NCI-H524 treated with DMSO at 0.1 percent for 48 hours (cell line): ENCODE measurements at places on chromosomes 3 and 15.

- DNase-seq = no peak
Observed at GRCh38 chr3:14200841-14201240, 22.2 kb downstream of the LSM3 start.

GRCh38 chr3:197283045-197283444, 15.4 kb downstream of the DLG1 start:
- DNase-seq = peak; percentile 100

DNA sequence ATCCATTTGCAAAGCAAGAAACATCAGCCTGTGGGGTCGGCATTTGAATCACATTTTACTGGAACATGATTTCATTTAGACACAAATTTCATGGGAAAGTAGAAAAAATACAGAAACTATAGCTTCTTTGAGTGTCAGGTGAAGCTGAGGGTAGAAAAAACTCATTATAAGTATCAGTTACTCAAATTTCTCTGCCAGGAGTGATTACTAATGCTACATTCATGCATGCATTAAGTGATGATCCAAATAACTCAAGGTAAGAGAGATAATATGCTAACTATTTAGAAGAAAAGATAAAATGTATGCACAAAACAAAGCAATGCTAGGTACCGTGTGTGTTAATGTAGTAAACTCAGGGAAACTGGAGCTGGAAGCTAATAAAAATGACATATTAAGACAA, 406.0 kb downstream of the GAP43 start:
- DNase-seq = no peak

DNA sequence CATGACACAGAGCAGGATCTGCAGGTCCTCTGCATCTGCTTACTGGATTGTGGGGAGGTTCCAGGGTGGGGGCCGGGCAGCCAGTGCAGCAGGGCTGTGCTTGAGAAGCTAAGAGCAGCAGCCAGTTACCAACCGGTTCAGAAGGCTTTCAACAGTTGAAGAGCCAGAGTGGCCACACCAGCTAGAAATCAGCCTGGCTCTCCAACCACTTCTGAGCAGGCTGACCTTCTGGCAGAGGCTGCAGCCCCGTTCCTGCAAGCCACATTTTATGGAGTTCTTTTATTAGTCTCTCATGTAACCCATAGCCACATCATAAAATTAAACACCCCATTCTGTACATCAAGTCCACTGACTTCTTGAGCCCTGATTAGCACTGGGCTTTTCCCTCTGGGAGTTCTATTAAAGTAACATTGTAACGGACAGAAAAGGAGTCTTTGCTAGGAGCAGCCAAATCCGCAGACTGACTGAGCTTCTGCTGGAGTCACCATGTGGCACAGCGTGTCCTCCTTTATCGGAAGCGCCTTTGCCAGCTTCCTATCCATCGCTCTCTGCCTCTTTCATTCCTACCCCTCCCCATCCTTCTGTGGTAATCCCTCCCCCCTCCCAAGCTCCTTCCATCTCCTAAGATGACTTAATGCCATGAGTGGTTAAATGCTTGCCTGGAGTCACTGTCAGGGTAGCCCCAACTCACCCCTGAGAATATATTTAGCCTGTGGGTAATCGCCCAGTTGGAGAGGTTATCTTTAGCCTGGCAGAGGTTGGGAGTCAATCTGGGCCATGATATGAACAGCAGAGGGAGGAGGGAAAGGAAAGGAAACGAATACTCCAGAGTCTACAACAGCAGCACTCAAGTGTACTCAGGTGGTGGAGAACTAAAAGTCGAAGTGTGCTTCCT, 138.5 kb upstream of the HES1 start:
- no peak for DNase-seq

DNA sequence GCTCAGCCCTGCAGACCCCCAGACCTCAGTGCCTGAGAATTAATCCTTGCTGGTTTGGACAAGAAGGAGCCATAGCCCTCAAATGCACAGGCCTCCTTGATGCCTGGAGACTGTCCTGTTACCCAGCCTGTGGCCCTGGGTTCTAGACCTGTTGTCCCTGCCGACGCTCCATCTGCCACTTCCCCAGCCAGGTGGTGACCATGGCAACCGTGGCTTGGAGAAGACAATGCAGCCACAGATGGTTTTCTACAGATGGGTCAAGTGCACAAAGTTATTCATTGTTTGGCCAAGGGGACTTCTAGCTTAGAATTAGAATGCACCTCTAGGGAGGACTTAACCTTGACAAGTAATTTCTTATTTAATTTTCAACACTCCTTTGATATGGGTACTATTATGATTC, 297.1 kb downstream of the UACA start:
- peak; percentile 34 for DNase-seq

DNA sequence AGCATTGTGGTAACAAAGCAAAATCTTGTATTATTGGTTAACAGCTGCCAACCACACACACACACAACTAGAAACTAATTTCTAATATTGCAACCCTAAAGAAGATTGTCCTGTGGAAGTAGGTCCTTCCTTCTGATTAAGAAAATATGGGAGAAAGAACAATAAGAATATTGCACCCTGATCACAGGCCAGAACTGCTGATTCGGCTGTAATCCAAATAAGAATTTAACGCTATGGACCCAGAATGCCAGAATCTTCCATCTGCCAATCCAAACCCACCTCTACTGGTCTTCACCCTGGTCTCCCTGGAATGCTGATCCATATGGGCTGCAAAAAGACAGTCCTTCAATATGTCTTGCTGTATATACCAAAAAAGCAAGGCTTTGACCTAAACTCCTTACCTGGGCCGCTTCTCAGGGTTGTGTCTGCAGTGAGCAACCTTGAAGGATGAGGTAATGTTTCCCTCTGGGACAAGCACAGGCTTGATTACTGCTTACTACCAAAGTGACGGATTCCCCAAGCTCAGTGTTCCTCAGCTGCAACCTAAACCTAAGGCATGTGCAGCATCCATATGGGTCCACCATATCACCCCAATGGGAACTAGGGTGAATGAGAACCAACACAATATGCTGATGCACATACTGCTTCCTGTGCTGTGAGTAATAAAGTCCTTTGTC, 8.0 kb downstream of the CCDC14 start:
- DNase-seq = no peak

- no peak for DNase-seq
Observed at GRCh38 chr3:114421204-114421603, 127.4 kb downstream of the TIGIT start.

GRCh38 chr3:62624185-62624584, 250.8 kb upstream of the FEZF2 start:
- DNase-seq = no peak

GRCh38 chr3:41304593-41304992, 105.3 kb downstream of the CTNNB1 start:
- DNase-seq = no peak

- DNase-seq = no peak
Observed at GRCh38 chr3:71453319-71453718, 130.2 kb downstream of the FOXP1 start.

DNA sequence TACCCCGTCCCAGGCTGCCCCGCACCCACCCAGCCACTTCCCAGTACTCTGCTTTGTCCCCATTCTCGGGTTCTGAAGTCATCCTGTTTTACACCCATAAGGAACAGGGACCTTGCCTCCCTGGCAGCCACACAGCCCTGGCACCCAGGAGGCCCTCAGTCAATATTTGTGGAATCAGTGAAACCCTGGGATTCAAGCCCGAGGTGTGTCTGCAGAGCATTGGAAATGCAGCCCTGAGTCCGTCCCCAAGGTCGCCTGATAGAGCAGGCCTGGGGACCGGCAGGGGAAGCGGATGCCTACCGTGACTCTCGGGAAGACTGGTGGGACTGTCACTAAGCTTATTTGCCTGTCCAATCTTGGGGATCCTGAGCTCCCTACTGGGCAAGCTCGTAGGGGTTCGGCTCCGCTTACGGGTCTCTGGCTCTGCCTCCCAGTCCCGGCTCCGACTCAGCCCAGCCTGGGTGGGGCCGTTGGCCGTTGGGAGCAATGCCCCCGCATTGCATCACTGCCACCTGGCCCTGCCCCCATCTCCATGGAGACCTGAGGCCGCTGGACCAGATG, 64.4 kb upstream of the TAMM41 start:
- DNase-seq = peak; percentile 33

DNA sequence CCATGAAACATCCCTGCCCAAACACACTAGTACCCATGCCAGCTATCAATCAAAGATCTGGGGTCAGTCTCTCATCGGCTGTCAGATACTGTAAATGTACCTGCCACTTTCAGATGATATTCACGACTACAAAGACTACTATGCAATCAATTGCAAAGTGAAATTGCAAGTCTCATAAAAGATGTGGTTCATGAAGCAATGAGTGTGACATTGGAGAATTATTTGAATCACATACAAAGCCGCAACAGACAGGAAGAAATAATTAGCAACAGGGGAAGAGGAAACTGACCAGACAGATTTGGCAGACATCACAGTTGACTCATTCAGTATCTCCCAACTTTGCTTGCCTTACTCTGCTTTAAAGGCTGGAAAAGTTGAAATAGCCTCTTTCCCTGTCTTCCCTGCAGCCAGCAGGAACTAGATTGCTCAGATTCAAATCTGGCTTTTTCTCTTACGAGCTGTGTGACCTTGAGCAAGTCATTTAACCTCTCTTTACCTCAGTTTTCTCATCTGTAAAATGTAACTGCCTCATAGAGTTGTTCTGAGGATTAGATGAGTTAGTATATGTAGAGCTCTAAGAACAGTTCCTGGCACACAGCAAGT, 95.7 kb upstream of the C3orf80 start:
- no peak for DNase-seq

DNA sequence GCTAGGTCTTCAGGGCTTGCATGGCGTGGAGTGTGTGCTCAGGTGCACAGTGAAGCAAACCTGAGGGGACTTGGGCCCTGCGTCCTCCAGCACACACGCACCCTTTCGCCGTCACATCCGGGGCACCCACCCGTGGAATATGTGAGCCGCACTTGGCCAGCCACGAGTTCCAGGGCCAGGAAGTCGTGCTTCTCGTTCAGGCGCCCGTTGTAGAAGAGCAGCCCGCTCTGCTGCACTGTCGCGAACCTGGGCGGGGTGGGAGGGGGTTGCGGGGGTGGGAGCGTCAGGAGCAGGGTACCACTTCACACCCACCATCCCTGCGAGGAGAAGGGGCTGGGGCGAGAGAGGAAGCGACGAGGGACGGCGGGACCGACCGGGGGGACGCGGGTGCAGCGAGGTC, 7.1 kb downstream of the CELSR3 start:
- DNase-seq = no peak

DNA sequence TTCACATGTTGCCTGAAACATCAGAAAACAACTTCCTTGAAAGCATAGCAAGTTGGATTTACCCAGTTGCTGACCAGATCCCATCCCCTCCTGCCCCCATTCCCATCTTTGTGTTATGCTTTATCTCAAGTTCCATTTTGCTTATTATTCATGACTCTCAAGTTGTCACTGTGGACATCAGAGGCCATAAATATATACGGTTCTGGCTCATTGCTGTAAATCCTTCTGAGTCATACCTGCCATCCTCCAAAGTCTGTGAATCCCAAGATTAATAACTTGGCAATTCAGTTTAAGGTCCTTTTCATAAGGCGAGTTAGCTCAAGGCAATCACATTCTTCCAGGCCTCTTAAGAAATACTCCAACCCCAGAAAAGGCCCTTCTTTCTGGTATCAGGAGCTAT, 126.2 kb upstream of the C2CD4B start:
- DNase-seq = no peak

DNA sequence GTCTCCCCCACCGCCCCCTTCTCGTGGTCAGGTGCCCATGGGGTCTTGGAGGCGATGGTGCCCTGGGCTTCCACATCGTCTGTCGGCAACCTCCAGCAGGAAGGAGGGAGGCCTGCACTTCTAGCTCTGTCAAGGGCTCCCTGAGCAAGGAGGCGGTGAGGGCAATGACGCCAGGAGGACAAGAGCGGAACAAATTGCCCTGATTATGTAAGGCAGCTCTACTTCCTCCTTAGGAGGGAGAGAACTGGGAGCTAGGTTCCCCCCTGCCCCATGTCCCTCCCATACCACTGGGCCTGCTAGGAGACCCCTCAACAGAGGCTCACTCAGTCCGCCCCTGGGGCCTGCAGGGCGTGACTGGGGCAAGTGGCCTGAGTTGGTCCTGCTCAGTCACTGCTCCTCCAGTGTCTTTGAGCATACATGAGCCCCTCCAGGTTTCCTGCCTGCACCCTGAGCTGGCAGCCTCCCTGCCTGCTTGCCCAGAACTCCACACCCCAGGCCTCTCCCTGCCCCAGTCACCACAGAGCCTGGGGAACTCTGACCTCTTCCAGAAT, 56.1 kb downstream of the CACNA2D2 start:
- no peak for DNase-seq

- DNase-seq = no peak
Observed at GRCh38 chr3:185081521-185081920, 71.3 kb downstream of the C3orf70 start.

- DNase-seq = no peak
Observed at GRCh38 chr3:183800243-183800863, 25.0 kb downstream of the MAP6D1 start.

DNA sequence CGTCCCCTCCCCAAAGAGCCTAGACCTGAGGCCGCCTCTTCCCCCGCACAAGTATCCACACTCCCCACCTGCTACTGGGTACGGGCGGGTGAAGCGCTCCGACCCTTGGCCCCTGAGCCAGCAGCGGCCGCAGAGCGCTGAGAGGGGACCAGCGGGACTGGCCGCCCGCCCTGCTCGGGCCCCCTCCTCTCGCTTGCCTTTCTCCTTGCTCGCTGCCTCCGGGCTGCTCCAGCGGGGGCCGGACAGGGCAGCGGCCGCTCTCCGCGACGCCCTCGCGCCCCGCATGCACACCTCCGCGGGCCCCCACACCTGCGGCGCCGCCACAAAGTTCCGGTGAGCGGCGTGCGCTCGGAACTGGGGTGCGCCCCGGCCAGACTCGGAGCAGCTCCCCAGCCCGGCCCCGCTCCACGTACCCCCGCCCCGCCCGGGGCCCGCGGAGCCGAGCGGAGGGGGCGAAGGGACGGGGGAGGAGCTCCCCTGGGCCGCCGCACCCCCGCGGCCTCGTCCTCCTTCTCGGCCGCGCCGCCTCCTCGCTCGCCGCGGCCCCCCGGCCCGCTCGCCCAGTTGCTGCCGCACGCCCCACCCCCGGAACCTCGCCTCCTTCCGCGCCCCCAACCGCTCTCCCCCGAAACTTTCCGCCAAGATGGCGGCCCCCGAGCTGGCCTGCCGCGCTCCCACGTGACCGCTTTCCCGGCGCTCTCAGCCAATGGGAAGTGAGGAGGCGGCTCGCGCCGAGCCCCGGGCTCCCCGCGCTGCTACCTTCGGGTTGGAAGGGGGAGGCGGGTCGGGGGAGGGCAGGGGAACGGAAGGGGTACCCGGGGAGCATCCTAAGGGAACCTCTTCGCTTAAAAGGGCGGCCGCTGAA, 704 bp downstream of the DLG1 start:
- DNase-seq = peak; percentile 60

GRCh38 chr3:101629219-101629618, 47.7 kb downstream of the ZBTB11 start:
- DNase-seq = no peak

- DNase-seq = no peak
Observed at GRCh38 chr3:123276346-123277006, 74.7 kb downstream of the SEC22A start.
